ENCODE measurements at places on chromosomes 2 and 18. TPM values are rescaled to one million over a fixed set of nuclear protein-coding genes. Genes with fewer than 3 reads are reported as not detected.
A peak's percentile ranks its signal among the peaks of the same experiment; 100 is the strongest.

Gene SLC30A3
- total RNA-seq = 0.86 TPM

Gene CHAC2
- total RNA-seq = 17.4 TPM

DNA sequence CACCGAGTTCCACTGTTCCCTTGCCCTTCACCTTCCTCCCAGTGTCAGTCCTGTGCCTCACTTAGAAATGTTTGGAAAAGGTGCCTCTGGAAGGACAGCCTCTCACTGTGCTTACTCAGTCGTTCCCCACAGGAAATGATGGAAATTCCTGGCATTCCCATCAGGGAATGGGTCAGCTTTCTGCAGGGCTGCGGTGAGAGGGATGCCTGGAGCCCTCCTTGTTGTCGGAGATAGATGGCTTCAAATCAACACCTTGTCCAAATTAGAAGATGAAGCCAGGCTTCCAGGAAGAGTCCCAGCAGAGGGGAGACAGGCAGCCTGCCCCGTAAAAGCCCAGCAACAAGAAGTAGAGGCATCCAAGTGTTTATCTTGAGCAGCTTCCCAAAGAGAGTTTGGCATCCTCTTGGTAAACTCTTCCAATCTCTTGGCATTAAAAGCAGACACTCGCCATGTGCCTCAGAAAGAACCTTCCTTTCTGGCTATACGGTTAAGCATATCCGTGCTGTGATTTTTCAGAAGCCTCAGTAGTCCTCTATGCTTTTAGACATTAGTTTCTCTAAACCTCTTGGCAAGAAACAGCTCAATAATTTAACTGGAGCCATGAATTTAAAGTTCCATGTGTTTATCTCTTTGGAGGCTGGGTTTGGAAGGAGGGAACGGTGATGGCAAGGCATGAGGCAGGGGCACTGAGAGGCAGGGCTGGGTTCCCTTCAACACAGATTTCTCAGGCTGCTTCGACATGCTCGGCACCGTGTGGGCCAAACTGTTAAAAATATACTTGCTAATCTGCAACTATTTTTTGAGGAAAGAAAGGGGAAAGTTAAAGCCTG, 25.1 kb downstream of the COLEC12 start:
- H3K27ac ChIP-seq = no peak overlapping the region
- no peaks in the 10 kb centered on the region for H3K36me3 ChIP-seq
- H3K27me3 ChIP-seq = peaks cover 3% of the 10 kb centered on the region

GRCh38 chr2:217906798-217907197, 96.0 kb downstream of the TNS1 start:
- H3K4me3 ChIP-seq = no peak overlapping the region
- H3K4me1 ChIP-seq = peaks cover 6% of the 10 kb centered on the region
- no peak overlapping the region for H3K27ac ChIP-seq
- DNase-seq = no peak

DNA sequence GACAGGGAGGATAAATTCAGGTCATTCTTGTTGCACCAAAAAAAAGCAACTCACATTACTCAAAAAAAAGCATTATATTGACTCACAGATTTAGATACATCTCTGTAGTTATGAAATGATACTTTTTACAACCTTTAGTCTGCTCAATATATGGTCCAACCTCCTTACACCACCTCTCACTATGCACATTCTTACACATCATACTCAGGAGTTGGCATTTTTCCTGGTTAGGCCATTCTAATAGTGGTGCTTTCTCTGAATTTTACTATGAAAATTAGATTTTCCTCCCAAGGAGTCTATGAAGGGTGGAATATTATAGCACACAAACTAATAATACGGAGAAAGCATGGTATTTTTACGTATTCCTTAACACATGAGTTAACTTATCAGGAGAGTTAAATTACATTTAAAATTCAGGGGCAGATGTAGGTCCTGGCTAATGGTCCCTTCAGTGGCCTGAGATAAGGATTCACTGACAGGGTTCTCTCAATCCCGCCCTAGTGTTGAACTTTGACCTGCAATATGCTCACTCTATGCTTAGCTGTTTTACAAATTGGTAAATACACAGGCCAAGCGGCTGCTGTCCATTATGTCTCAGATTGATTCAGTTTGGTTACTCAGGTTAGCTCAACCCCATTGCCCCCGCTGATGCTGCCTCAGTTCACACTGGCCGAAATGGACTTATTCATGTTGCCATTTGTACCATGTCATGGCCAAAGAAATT, 153.6 kb downstream of the NCKAP5 start:
- peaks cover 5% of the 10 kb centered on the region for H3K27me3 ChIP-seq
- no peak overlapping the region for H3K27ac ChIP-seq
- no peaks in the 10 kb centered on the region for H3K4me1 ChIP-seq
- H3K4me3 ChIP-seq = no peak overlapping the region

DNA sequence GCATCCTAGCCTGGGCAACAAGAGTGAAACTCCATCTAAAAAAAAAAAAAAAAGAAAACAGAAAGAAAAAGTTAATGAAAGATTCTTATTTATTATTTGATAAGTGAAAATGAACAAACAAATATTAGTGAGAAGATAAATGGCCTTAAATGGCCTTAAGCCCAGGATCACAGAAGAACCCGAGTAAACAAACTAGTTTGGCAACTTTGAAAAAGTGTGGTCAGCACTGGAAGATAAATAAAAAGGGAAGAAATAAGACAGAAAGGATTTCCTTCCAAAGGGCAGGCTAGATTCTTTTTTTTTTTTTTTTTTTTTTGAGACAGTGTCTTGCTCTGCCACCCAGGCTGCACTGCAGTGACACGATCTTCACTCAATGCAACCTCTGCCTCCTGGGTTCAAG, 692.4 kb downstream of the CPS1 start:
- H3K27ac ChIP-seq = no peak overlapping the region
- no peak overlapping the region for H3K4me3 ChIP-seq
- no peaks in the 10 kb centered on the region for H3K4me1 ChIP-seq
- no peak for DNase-seq

DNA sequence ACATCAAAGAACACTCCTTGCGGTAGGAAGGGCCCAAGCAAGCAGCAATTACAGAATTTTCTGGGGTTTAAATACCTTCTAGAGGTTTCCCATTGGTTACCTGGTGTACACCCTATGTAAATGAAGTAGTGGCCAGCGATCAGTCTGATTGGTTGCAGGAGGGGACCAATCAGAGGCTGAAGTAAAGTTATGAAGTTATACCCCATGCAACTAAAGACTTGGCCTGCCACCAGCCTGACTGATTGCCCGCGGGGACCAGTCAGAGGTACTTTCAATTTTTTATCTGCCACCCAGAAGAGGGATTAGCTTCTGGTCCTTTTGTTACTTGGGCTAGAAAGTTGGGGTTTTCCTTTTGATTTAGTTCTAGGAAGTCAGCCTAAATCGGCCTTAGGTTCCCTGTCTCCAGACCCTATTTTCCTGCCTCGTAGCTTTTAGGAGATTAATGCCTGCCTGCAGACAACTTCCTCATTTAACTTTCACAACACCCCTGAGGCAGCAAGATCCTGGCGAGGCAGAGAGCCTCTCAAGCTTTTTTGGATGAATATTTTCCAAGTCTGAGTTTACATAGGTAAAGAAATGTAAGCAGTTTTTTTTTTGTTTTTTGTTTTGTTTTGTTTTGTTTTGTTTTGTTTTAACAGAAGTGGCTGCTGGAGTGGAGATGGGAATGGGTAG, 1.5 kb upstream of the DGUOK start:
- peaks cover 18% of the 10 kb centered on the region for H3K36me3 ChIP-seq
- peaks cover 40% of the 10 kb centered on the region for H3K4me1 ChIP-seq
- H3K27me3 ChIP-seq = no peaks in the 10 kb centered on the region
- H3K4me3 ChIP-seq = no peak overlapping the region
- H3K27ac ChIP-seq = no peak overlapping the region

DNA sequence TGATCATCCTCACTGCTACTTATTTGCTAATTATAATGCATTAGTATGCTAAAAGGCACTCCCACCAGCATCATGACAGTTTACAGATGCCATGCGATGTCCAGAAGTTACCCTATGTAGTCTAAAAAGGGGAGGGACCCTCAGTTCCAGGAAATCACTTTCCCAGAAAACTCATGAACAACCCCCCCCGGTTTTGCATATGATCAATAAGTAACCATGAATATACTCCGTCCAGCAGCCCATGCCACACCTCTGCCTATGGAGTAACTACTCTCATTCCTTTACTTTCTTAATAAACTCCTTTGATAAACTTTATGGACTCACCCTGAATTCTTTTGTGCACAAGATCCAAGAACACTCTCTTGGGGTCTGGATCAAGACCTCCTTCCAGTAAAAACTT, 86.8 kb downstream of the MALT1 start:
- peaks cover 31% of the 10 kb centered on the region for H3K4me1 ChIP-seq
- no peak overlapping the region for H3K27ac ChIP-seq
- H3K27me3 ChIP-seq = peaks cover 5% of the 10 kb centered on the region
- no peaks in the 10 kb centered on the region for H3K36me3 ChIP-seq

GRCh38 chr18:48007955-48008701, 77.7 kb upstream of the SMAD2 start:
- H3K27me3 ChIP-seq = peaks cover 25% of the 10 kb centered on the region
- no peak overlapping the region for H3K27ac ChIP-seq
- no peaks in the 10 kb centered on the region for H3K36me3 ChIP-seq
- H3K4me1 ChIP-seq = peaks cover 2% of the 10 kb centered on the region

DNA sequence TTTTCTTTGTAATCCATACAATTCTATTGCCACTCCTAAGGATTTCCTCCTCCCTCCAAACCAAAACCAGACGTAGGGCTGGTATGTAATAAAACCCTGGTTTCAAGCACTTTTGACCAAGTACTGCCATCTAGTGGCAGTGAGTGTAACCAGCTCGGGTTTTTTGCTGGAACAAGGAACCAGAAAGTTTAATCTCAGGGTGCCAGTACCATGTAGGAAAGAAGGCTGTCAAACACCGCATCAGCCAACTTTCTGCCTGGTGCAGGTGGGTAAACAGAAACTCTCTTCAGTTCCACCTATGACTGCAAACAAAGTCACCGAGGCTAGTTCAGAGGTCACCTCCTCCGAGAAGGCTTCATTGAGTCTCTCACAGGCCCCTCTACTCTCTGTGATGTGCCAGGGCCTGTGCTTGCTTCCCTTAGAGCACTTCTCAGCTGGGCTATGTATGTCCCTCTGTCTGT, 10.2 kb upstream of the THNSL2 start:
- no peak overlapping the region for H3K4me3 ChIP-seq
- H3K4me1 ChIP-seq = no peaks in the 10 kb centered on the region
- H3K27me3 ChIP-seq = peaks cover 3% of the 10 kb centered on the region
- no peak overlapping the region for H3K27ac ChIP-seq
- no peaks in the 10 kb centered on the region for H3K36me3 ChIP-seq

DNA sequence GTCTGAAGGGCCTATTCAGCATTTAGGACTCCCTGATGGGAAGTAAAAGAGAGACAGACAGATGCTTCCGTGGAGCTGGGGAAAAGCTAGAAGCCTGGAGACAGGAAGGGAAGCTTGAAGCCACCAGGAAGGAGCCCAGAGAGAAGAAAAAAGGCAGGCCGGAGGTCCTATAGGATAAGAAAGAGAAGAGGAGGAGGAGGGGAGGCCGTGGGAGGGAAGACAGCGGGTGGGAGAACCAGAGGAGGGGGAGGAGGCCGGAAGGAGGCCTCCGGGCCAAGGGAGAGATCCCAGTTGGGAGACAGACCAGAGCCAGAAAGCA, 107.1 kb upstream of the PKDCC start:
- no peak for DNase-seq
- H3K27ac ChIP-seq = no peak overlapping the region
- H3K4me1 ChIP-seq = no peaks in the 10 kb centered on the region
- no peak overlapping the region for H3K4me3 ChIP-seq

DNA sequence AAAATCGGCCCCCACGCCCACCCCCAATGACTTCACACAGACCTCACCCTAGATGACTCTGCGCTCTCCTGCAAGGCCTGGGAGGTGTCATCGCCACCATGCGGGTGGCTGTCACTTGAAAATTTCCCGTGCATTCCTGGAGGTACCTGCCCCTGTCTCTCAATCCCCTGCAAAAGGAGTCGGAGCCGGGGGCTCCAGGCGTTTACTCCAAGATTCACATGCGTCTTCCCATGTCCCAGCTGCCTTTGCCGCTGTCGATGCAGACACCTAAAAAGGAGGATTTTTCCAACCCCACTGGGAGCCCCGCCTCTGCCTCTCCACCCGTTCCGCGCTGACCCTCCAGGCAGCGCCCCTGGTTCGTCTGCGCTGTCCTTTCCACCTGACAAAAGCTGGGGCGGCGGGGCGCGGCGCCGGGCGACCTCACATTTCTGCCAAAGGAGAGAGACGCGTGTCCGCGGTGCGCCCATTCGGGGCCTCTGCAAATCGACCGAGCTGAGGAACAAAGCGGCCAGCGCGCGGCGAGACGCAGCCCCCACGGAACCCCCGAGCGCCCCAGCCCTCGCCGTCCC, 667 bp downstream of the REEP1 start:
- H3K27ac ChIP-seq = no peak overlapping the region
- peaks cover 8% of the 10 kb centered on the region for H3K36me3 ChIP-seq
- H3K4me1 ChIP-seq = peaks cover 14% of the 10 kb centered on the region
- peak; percentile 45 for DNase-seq
- peak overlapping the region; percentile 72 for H3K4me3 ChIP-seq
- H3K27me3 ChIP-seq = peaks cover 55% of the 10 kb centered on the region
